ENCODE measurements at places on chromosomes 6 and 20.

DNA sequence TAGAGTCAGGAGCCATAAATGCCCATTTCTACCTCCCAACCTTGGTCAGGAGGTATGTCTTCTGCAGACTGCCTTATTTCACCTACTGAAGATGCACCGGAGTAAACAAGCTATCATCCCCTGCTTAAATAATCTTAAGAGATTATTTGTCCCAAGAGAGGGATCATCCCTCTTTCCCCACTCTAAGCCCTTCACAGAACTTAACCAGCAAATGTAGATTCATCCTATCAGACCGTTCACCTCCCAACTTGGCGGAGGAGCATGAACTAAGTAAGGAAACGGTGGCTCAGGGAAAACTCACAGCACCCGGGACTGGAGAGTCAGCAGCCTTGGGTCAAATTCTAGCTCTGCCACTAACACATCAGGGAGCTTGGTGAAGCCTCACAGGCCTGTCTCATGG is 115.3 kb downstream of the TRERF1 start:
- no peak for DNase-seq

GRCh38 chr6:157966589-157966977 is 15.1 kb upstream of the SYNJ2 start:
- DNase-seq: no peak

DNA sequence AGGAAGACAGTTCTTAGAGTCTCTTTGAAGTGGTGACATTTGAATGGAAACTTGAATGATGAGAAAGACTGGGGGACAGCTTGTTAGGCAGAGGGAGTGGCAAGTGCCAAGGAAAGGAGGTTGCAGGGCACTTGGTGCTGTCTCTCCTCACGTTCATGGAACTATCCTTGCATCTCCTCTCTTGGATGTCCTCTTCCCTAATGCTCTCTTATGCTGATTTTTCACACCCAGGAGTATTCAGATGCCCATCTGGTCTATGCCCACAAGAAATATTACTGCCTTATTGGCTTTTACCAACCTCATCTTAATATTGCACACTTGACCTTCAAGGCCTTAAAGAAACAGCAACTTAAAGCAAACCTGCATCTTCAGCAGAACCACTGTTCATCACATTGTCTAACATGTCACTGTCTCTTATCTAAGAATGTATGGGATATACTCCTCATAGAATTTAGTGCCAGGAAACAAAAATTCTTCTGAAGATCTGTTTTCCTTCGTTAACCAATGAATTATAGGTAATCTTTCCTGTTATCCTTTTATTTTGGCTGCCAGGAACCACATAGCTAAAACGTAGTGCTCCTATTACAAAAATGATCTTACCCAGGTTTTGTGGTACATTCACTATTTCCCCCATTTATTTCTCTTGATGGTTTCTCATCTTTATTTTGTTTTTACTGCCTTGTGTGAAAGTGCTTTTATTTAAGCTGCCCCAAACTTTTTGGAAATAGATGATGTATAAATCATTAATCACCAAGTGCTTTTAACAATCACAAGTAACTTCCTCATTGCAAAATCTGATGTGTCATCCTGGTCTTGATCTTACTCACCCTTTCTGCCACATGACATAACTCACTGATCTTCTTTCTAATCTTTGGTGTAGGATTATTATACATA is 12.8 kb downstream of the RGS17 start:
- peak; percentile 34 for DNase-seq

DNA sequence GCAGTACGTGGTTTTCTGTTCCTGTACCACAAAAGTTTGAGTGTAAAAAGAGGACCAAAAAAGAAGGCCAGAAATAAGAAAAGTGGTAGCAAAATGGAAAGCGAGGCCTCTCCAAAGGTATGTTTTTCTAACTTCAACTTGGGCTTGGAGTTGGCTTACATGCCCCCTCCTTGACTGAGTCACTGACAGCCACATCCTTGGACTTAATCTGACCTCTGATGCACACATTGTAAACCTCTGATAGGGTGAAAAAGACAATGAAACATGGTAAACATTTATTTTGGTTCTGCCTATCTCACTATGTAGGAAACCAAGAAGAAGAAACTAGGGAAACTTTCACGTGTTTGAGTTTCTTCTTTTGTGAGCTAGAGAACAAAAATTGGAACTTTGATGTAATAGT is 503.2 kb upstream of the ID4 start:
- no peak for DNase-seq

DNA sequence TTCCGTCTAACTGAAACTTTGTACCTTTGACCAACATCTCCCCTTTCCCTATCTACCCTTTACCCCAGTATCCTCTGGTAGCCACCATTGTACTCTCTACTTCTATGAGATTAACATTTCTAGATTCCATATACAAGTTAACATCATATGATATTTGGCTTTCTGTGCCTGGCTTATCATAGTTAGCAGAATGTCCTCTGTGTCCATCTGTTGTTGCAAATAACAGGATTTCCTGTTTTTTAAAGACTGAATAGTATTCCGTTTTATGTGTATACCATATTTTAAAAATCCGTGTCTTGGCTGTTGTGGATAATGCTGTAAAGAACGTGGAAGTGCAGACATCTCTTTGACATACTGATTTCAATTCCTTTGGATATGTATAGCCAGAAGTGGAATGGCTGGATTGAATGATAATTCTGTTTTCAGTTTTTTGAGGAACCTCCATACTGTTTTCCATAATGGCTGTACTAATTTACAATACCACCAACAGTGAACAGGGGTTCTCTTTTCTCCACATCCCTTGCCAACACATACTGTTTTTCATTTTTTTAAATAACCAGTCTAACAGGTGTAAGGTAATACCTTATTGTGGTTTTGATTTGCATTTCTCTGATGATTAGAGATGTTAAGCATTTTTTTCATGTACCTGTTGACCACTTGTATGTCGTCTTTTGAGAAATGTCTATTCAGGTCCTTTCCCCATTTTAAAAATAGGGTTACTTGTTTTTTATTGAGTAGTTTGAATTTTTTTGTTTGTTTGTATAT is 53.8 kb downstream of the CDC5L start:
- DNase-seq: no peak

- DNase-seq: no peak
These were observed 11.0 kb downstream of the SULF2 start for GRCh38 chr20:47774131-47774777.

DNA sequence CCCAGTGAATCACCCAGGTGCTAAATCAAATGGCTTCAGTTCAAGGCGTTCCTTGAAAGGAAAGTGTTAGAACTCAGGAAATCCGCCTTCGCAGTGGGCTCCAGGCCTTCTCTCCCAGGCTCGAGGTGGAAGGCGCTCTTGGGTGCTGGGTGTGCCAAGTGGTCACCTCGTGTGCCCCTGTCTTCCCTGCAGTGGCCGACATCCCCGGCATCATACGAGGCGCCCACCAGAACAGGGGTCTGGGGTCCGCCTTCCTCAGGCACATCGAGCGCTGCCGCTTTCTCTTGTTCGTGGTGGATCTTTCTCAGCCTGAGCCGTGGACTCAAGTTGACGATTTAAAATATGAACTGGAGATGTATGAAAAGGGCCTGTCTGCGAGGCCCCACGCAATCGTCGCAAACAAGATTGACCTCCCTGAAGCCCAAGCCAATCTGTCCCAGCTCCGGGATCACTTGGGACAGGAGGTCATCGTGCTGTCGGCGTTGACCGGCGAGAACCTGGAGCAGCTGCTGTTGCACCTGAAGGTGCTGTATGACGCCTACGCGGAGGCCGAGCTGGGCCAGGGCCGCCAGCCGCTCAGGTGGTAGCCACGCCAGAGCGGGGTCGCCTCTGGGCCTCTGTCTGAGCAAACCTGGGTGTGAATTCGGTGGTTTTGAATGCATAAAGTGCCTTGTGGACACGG is 17.8 kb downstream of the MTG2 start:
- DNase-seq: no peak

GRCh38 chr6:21912151-21912832 is 318.7 kb downstream of the SOX4 start:
- no peak for DNase-seq

GRCh38 chr6:139628270-139628669 is 253.8 kb upstream of the CITED2 start:
- no peak for DNase-seq

- no peak for DNase-seq
These were observed 5.6 kb downstream of the RAB23 start for GRCh38 chr6:57216235-57217101.

DNA sequence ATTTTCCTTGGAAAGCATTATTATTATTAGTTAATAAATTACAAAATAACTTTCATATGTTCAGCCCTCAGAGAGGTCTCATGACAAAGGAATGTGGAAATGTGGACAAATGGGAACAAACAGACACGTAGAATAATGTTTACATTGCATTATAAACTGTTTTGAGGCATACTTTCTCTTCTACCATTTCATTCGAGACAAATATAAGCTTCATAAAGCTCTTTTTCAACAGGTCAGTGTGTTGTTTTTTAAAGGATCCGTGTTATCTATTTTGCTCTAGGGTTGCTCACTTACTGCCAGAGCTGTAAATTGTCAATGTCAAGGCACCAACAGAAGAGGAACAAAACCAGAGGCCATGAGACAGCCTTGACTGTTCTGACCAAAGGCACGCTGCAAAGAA is 256.8 kb downstream of the PHACTR1 start:
- no peak for DNase-seq

DNA sequence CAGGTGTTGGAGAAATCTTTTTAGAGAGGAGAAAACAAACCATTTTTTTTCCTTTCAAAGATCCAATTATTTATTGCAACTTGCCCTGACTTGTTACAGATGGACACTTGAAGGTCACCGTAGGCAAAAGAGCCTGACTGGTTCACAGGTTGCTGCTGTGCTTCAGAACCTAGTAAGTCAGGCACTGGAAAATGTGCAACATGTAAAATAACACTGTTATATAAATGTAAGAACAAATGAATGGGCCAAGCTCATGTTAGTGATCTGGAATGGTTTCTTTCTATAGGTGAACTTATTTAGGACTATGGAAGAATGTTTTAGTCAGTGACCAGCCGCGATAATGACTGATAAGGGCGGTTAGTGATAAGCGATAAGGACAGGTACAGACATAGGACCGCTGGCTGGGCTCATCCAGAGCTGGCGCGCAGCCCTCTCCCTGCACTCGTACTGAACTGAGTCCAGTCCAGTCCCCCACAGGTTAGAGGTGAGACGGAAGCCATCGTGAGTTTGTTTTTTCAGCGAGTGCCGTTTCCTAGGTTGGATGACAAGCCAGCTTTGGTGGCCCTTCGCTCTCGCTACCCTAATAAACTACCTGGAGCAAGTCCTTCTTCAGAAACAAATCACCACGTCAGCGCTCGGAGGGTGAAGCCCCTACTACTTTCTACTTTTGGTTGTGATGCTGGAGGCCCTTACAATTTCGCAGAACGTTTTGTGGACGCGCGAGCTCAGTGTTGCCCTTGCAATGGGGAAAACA is 94.4 kb upstream of the PRDM1 start:
- no peak for DNase-seq

- peak; percentile 71 for DNase-seq
These were observed 5.4 kb downstream of the CCND3 start for GRCh38 chr6:41936073-41936837.

- no peak for DNase-seq
These were observed 148.5 kb downstream of the ELOVL4 start for GRCh38 chr6:79798841-79799240.

Measured in NCI-H460 (cell line).